T-helper 1 cell (primary cell): ENCODE measurements at places on chromosomes 13 and 19.
A peak's percentile ranks its signal among the peaks of the same experiment; 100 is the strongest.

- peak; percentile 80 for DNase-seq
Measured at GRCh38 chr19:4139614-4140236, 13.7 kb upstream of the CREB3L3 start.

- DNase-seq: no peak
Measured at GRCh38 chr19:28785971-28786370, 427.0 kb downstream of the UQCRFS1 start.

GRCh38 chr13:107480130-107480529 is 735.2 kb downstream of the LIG4 start:
- DNase-seq: no peak

DNA sequence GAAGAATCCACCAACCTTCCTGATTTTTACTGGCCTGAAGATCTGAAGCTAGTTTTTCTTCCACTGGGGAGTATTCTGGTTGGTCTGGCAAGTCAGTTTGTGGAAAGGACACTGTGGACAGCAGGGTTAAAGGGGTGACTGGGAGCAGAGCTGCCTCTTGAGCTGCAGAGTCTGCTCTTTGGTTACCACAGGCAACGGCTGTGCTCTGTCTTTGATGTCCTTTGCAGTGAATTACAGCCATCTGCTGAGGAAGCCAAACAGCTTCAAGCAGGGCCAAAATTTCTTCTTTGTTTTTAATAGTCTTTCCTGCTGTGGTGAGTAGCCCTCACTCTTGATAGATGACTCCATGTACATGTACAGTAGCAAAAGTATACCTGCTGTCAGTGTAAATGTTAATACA is 75.7 kb downstream of the ZNF100 start:
- DNase-seq: no peak

GRCh38 chr19:31908080-31908479 is 437.3 kb upstream of the ZNF507 start:
- no peak for DNase-seq

DNA sequence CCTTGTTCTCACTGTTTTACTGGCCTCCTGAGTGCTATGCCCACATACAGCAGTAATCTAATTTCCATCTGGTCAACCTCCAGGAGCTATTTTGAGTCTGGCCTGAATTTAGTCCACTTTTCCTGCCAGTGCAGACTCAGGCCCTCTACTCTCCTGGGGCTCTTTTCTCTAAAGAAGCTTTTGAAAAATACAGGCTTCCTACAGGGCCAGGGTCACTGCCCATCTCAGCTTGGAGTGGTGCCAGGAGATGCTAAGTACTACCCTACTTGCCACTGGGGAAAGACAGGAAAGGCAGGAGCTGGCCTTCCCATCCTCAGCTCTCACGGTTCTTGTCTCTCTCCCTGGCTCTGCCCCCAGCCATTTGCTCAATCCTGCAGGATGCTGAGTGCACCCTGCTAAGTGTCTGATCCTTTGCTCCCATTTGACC is 101.7 kb upstream of the SERP2 start:
- no peak for DNase-seq

DNA sequence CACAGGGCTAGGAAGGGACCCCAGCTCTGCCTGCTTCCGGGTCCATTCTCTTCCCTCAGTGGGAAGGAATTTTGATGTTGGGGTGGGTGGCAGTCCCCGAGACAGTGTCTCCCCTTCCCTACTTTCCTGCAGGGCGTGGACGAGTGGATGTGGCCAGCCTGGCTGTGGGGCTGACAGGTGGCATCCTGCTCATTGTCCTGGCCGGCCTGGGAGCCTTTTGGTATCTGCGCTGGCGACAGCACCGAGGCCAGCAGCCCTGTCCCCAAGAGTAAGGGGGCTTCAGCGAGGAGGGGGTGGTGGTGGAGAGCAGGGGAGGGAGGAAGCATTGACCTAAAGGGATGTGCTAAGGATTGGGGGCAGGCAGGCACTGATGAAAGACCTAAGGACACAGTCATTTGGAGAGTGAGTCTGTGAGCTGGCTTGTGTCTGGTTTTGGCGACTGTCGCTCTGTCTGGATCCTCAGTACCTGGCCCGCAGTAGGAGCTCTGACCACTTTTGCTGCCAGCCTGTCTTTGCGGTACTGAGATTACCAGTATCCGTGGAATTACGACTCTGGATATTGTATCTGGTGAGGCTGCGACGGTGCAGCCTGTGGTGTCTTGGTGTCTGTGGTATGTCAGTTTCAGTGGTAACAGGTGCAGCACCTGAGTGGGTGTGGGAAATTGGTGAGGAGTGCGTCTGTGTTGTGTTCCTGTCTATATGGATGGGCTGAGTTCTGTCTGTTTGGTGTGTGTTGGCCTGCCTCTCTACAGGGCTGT is 2.4 kb upstream of the PRR12 start:
- peak; percentile 20 for DNase-seq

DNA sequence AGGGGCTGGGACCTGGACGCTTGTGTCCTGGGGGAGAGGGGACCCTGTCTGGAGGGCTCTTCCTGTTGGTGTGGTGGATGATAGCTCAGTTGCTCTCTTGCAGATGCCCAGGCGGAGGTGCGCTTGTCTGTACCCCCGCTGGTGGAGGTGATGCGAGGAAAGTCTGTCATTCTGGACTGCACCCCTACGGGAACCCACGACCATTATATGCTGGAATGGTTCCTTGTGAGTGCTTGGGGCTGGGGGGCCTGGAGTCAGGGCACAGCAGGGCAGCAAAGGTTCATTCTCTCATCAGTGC is 2.2 kb downstream of the BCAM start:
- no peak for DNase-seq

GRCh38 chr13:76992548-76993001 is 694 bp downstream of the CLN5 start:
- DNase-seq: no peak

DNA sequence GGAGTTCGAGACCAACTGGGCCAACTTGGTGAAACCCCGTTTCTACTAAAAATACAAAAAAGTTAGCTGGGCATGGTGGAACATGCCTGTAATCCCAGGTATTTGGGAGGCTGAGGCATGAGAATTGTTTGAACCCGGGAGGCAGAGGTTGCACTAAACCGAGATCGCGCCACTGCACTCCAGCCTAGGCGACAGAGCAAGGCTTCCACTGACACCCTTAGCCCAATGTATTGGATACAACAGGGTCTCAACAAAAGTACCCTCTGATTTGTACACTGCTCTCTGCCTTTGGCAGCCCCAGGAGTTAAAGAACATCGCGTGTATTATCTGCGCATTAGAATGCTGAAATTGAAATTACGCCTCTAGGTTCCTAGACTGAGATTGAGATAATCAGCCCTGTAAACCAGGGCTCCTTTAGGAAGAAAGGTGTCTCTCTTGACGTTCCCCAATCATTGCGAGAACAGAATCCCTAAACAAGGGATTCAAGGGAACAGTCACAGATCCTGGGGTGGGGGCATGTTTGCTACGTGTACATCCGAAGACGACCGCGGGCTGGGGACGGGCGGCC is 21.9 kb downstream of the IPO5 start:
- peak; percentile 0 for DNase-seq

DNA sequence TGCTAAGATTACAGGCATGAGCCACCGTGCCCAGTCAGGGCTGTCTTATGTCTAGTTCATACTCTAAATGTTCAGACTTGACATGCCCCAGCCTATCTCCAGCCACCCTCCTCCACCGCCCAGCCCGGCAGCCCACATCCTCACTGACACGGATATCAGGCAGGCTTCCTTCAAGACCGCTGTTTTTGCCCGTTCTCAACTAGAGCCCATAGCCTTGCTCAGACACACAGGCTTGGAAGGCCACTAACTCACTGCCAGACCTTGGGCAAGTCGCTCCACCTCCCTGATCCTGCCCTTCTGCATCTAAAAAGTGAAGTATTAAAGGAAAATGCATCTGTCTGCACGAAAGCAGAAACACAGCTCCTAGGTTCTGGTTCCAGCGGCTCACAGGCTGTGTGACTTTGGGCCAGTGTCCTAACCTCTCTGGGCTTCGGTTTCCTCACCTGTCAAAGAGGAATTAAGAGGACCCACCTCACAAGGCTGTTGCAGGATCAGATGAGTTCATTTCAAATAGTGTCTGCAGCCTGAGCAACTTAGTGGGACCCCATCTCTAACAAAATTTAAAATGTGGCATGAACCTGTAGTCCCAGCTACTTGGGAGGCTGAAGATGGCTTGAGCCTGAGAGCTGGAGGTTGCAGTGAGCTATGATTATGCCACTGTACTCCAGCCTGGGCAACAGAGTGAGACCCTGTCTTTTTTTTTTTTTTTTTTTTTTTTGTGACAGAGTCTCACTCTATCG is 14.5 kb upstream of the CERS4 start:
- DNase-seq: peak; percentile 32

- no peak for DNase-seq
Measured at GRCh38 chr13:24540236-24541126, 27.9 kb upstream of the PARP4 start.

GRCh38 chr13:47094734-47095434 is 198.0 kb upstream of the HTR2A start:
- DNase-seq: no peak

- DNase-seq: no peak
Measured at GRCh38 chr19:49924004-49924880, 4.8 kb upstream of the ATF5 start.

GRCh38 chr19:47507012-47507411 is 7.9 kb downstream of the NAPA start:
- DNase-seq: no peak

DNA sequence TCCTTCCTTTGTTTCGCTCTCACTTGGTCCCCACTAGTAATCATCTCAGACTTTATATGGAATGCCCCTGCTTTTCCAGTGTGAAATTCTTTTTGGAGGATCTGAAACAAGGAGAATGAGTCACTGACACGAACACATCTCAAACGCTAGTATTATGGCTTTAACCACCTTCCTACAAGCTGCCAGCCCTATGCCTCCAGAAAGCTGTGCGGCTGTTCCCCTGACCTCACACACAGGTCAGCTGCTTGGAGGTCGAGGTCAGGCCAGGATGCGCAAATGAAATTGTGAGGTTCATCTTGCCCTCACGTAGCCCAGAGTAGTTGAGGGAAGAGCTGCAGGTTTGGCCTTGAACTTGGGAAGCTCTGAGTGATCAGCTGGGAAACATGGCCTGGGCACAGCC is 449.8 kb downstream of the FGF9 start:
- no peak for DNase-seq

DNA sequence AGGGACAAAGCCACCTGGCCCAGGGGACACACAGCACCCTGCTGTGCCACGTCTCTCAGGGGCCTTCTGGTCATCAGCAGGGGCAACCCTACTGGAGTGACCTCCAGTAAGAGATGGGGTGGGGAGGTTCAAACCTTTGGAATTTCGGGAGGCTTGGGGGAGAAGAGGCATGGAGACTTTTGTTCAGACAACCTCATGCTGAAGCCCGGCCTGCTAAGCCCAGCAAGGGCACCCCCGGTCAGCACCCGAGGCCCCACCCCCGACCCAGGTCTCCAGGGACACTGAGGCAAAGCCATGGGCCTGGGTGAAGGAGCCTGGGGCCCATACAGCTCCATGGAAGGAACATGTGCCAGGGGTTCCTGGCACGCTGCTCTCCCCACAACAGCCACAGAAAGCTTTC is 23.3 kb downstream of the ZNF787 start:
- no peak for DNase-seq

DNA sequence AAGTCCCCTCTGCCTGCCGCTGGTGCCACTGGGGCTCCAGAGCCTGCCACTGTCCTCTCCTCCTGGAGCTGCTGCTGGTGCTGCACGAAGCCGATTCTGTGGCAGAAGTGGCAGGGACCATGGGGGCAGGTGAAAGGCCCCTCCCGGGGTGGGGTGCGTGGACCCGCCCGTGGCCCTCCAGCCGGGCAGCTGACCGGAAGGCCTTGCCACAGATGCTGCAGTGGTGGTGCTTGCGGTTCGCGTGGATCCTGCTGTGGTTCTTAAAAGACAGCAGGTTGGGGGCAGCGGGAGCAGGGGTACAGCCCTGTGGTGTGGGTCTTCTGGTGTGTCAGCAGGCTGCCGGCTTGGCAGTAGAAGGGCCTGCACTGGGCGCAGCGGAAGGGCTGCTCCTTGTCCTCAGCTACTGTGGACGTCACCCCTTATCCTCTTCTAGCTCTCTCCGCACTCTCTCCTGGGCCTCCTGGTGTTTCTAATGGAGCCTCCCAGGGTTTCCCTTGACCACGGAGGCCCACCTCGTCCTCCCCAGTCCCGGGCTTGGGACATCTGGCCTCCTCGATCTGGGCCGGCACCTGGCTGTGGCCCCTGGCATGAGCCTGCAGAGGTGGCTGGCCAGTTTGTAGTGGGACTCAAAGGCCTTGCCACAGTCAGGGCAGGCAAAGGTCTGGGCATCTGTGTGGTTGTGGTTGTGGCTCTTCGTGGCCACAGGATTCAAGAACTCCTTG is 380.4 kb downstream of the OLFM4 start:
- DNase-seq: no peak

DNA sequence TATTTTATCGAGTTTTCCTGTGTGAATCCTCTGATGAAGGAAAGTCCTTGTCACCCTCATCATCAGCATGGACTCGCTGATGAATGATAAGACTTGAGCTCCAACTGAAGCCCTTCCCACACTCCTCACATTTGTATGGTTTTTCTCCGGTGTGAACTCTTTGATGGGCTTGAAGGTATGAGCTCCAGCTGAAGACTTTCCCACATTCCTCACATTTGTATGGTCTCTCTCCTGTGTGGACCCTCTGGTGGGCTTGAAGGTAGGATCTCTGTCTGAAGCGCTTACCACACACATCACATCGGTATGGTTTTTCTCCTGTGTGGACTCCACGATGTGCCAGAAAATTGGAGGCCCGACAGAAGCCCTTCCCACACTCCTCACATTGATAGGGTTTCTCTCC is 21.7 kb downstream of the ZNF45 start:
- DNase-seq: no peak

GRCh38 chr19:2578901-2579677 is 103.2 kb downstream of the GADD45B start:
- peak; percentile 77 for DNase-seq

- DNase-seq: no peak
Measured at GRCh38 chr13:112972867-112973576, 4.0 kb downstream of the MCF2L start.

DNA sequence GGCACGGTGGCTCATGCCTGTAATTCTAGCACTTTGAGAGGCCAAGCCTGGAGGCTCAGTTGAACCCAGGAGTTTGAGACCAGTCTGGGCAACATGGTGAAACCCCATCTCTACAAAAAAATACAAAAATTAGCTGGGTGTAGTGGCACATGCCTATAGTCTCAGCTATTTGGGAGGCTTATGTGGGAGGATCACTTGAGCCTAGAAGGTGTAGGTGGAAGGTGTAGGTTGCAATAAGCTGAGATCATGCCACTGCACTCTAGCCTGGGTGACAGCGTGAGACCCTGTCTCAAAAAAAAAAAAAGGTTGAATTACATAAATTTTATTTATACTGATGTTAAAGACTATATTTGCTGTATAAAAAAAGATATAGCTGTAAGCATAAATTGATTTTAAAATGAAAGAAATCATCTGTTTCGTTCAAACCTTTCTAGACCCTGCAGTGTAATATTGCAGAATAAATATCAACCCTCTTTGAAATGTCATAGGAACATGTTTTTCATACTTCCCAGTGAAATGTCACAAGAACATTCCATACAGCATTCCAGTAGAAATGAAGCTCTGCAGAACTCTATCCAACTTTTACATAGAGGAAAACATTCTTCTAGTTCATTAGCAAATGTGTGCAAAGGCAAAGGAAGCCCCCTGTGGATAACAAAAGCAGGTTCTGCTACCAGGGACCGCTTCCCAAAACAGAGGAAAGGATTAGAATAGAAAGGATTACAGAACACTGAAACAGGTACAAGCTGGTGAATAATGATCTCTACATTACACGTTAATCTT is 76.0 kb downstream of the CAB39L start:
- no peak for DNase-seq

GRCh38 chr19:28152195-28152594 is 1060.8 kb downstream of the UQCRFS1 start:
- no peak for DNase-seq
